ENCODE measurements at places on chromosomes 7 and 10.
A peak's percentile ranks its signal among the peaks of the same experiment; 100 is the strongest.

GRCh38 chr10:34539533-34540315, 275.4 kb downstream of the PARD3 start:
- no peak for DNase-seq

- DNase-seq = no peak
Measured at GRCh38 chr7:1015196-1016121, 28.9 kb upstream of the GPR146 start.

GRCh38 chr10:82925547-82925946, 1050.6 kb downstream of the NRG3 start:
- DNase-seq = peak; percentile 0

DNA sequence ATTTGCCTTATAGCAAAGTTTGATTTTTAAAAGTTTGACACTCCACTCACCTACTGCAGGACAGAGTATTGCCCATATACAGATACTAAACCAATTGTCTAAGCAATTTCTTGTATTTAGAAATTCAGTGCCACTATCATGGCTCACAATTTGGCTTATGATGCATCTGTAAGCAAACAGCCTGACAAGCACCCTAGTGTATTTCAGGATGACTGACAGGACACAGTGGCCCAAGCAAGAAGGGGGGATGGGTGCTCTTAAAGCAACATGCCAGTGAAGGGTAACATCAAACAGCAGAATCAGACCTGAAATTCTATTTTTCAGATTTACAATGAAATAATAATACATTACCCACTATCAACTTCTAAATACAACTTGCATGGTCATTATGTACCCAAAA, 30.5 kb downstream of the CTNNA3 start:
- peak; percentile 11 for DNase-seq

GRCh38 chr7:159032322-159032721, 112.3 kb downstream of the VIPR2 start:
- no peak for DNase-seq

- peak; percentile 27 for DNase-seq
Measured at GRCh38 chr7:66880053-66880452, 41.0 kb upstream of the TMEM248 start.

- no peak for DNase-seq
Measured at GRCh38 chr7:131586259-131586658, 29.8 kb upstream of the PODXL start.

DNA sequence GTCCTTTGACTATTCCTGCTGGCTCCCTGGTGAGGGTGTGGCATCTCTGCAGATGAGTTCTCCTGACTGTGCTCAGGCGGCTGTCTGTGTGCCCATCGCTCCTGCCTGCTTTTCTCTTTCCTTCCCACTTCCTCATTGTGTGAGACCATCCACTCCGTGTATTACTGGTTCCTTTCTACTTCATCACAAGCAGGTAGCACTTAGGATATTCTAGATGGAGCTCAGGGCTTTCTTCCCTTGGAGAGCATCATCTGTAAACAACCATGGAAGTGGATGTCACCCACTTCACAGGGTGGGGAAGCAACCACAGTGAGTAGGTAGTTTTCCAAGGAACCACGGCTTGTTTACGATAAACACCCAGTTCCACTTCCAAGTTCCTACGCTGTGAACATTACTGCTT, 15.7 kb downstream of the DNAJB6 start:
- DNase-seq = no peak

- DNase-seq = no peak
Measured at GRCh38 chr10:18738835-18739234, 79.6 kb downstream of the ARL5B start.

- DNase-seq = no peak
Measured at GRCh38 chr7:33494474-33494873, 365.1 kb downstream of the BBS9 start.

- no peak for DNase-seq
Measured at GRCh38 chr7:143496263-143496662, 18.6 kb downstream of the TAS2R41 start.

DNA sequence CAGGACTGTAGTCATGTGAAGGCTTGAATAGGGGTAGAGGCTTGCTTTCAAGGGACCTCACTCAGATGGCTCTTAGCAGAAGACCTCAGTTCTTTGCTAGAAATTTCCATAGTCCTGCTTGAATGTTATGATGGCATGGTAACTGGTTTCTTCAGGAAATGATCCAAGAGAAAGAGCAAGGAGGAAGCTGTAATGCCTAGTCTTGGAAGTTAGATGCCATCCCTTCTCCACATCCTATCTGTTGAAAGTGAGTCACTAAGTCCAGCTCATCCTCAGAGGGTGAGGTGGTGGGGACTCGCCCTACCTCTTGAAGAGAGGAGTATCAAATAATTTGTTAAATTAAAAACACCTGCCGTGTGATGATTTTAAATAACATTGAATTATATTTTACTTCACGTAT, 4.6 kb downstream of the MGAM start:
- peak; percentile 50 for DNase-seq

DNA sequence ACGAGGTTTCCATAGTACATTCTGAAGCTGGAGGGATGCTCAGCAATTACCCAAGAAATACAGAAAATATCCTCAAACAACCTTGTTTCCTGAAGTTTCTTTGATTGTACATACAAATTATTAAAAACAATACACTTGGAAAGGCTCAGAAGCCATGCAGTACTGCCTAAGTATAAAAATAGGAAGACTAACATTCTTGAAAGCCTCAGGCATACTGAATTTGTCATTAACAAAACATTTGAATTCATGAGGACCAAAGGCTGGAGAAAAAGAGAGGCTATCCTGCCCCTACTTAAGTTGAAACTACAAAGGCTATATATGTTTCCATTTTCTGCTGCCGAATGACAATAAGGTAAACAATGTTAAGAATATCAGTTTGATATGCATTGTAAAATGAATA, 54.3 kb upstream of the SGCE start:
- DNase-seq = no peak

DNA sequence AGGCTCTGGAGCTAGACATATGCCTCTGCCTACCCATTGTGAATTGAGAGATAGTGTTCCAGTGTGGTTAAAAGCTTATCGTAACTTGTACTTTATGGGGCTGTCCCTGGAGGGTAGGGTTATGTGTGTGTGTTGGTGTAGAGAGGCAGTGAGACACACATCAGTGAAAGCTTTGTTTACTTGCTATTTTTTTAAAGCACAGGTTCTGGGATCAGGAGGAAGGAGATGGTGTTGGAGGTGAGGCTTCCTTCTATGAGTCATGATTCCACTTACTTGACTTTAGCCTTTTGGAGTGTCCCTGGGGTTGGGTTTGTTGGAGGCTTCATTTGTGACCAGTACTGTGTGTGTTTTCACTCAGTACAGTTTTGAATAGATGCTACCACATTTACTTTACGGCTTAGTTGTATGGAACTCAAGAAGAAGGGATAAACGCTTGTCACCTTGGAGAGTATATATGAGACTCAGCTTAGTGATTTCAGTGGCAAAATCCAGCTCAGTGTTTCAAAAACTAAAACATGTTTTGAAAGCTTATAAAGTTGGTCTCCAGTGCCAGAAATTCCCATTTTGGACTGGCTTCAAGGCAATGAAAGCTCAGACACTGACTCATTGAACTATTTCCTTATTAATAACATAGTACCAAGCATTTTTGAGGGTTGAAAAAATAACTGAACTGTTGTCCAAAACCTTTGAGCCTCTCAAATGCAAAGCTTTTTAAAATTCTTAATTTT, 106.2 kb downstream of the PLXDC2 start:
- DNase-seq = peak; percentile 82

DNA sequence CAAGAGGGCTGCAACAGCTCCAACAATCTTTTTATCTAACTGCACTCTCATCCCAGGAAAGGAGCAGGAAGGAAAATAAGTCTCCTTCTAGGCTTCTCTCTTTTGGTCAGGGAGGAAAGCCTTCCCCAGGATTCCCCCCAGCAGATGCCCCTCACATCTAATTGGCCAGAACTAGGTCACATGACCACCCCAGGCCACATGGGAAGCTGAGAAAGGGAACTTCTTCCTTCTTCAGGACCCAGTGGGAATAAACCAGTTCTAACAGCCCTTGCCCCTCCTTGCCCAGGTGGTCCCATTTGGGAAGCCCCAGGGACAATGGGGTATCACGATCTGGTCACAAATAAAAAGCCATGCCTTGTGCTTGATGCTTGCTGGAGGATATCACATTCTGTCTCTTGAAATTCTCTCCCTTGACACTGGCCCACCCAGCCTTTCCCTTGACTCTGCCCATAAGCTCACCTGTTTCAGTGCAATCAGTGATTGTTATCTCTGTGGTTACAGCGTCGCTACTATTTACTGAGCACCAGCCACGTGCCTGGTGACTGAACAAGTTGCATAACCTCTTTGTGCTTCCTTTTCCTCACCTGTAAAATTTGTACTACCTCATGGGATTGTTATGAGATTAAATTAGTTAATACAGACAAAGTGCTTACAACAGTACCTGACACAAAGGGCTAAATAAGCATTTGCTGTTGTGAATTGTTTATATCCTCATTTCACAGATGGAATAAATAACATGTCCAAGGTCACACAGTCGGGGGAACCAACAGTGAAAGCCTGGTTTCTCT, 9.0 kb upstream of the TACR2 start:
- DNase-seq = peak; percentile 87

- DNase-seq = no peak
Measured at GRCh38 chr7:4234498-4234855, 447.6 kb upstream of the FOXK1 start.

GRCh38 chr10:88682491-88682890, 18.2 kb downstream of the LIPF start:
- DNase-seq = no peak

GRCh38 chr7:1447551-1448244, 11.6 kb downstream of the MICALL2 start:
- no peak for DNase-seq

DNA sequence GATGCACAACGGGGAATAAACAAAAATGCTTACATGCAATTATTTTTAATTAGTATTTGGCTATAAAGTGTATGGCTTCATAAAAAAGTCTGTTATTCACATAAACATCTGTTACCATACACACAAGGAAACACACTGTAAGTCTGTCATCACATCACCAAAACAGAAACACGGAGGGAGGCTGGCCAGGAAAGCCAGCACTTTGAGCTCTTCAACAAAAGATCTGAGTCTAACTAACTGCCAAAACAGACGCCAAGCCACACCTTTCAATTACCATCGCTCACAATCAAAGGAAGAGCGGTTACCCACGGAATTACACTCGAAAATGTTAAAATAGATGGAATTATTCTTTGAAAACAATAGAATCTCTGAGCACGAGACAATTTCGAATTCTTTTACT, 49.2 kb upstream of the MGMT start:
- DNase-seq = no peak

- DNase-seq = peak; percentile 19
Measured at GRCh38 chr10:112261281-112261822, 21.8 kb upstream of the TECTB start.

- DNase-seq = no peak
Measured at GRCh38 chr10:60293581-60294175, 96.0 kb downstream of the ANK3 start.

DNA sequence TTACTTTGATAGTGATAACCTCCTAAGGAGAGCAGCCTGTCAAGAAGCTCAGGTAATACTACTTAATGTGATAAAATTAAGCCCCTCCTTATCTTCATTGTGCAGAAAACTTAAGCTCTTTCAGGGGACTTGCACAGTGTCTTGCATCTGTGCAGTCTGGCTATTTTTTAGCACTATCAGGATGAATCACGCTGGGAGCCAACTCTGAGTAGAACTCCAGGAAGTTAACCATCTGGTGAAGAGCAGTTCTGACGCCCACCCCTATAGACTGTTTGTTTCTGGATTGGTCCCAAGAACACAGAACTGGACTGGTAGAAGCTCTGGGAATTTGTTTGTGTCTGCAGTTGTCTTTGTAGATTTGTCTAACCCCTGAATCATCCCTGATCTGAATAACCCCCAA, 41.9 kb downstream of the AGK start:
- peak; percentile 8 for DNase-seq

- peak; percentile 68 for DNase-seq
Measured at GRCh38 chr7:135991322-135991721, 14.2 kb upstream of the MTPN start.

- DNase-seq = peak; percentile 70
Measured at GRCh38 chr7:102220960-102221800, 65.5 kb upstream of the SH2B2 start.

DNA sequence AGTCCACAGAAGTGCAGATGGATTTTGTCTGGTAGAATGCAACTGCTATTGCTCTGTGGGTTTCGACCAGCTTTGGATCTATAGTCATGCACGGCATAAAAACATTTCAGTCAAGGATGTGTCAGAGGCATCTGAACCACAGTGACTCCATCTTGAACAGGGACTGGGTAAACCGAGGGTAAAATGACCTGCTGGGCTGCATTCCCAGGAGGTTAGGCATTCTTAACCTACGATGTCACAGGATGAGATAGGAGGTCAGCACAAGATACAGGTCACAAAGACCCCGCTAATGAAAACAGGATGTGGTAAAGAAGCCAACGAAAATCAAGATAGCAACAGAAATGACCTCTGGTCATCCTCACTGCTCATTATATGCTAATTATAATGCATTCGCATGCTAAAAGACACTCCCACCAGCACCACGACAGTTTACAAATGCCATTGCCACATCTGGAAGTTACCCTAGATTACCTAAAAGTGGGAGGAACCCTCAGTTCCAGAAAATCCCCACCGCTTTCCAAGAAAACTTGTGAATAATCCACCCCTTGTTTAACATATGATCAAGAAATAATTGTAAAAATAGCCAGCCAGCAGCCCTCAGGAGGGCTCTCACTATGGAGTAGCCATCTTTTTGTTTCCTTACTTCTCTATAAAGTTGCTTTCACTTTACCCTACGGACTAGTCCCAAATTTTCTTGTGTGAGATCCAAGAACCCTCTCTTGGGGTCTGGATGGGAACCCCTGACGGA, 50.7 kb upstream of the CPXM2 start:
- DNase-seq = no peak

DNA sequence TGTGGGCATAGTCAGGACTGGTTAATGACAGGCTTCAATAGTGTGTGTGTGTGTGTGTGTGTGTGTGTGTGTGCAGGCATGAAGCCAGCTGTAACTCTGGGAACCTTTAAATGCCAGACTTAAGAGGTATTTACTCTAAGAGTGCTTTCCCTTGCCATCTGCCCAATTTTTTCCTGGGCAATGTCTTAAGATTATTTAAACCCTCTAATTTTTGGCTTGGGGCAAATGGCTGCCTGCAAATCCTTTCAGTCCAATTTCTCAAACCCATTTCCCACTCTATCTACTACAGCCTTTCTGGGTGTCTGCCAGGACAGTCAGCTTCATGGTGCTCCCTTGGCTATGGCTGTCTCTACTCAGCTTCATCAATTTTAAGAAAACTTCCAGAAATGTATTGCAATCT, 62.6 kb upstream of the C1GALT1 start:
- DNase-seq = no peak

- no peak for DNase-seq
Measured at GRCh38 chr7:144134116-144134515, 11.1 kb downstream of the OR2A14 start.

DNA sequence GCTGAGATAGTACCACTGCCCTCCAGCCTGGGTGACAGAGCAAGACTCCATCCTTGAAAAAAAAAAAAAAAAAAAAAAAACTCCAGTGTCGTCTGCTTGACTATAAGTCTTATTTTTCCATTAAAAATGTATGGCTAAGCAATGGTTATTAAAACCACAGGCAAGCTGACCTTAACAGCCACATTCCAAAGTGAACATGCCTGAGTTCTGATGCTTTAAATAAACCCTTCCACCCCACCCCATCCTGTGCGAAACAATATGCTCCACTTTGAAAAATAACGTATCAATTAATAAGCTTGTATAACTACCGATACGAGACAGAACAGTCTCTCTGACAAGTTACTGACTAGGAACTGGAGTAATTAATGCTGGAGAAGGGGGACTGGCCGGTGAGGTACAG, 63.7 kb downstream of the LARP4B start:
- DNase-seq = no peak

All from epithelial cell of esophagus (primary cell).